Mesothelial cell of epicardium (in vitro differentiated cells): ENCODE measurements at places on chromosomes 5 and 9.

GRCh38 chr9:111928359-111928720, 31.7 kb downstream of the UGCG start:
- no peak for DNase-seq

DNA sequence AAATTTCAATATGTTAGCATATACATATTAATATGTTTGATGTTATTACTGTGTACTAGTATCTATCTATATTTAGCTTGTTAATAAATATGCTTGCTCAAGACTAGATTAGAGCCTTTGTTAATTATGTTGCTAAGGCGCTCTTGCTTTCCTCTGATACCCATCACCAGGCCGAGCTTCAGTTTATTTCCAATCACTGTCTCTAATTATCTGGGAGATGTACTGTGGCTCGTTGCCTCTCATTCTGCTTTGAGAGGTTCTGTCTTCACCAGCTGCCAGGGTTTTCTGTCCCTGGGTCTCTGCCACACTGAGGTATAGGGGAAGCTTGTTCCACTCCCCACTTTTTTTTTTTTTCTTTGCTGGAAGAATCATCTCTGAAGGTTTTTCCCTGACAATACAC, 21.0 kb upstream of the TAF11L2 start:
- no peak for DNase-seq

- DNase-seq = no peak
These were observed 82.2 kb upstream of the BRINP1 start for GRCh38 chr9:119451426-119451825.

DNA sequence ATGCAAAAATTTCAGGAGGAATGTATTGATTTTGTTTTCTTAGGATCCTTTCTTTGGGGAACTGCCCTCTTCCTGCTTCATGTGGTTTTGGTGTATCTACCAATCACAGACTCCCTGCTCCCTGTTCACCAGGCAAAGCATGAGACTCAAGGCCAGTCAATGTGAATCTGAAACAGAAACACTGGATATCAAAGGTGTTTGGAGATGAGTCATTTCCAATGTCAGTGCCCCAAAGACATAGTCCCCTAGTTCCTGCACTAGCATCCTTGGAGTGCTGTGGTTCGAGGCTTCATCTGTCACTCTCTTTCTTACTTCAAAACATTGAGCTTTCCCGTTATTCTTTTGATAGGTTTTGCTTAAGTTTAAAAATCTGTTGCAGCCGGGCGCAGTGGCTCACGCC, 8.1 kb downstream of the PPP3R2 start:
- no peak for DNase-seq

GRCh38 chr5:2112173-2113025, 229.7 kb upstream of the IRX4 start:
- no peak for DNase-seq

DNA sequence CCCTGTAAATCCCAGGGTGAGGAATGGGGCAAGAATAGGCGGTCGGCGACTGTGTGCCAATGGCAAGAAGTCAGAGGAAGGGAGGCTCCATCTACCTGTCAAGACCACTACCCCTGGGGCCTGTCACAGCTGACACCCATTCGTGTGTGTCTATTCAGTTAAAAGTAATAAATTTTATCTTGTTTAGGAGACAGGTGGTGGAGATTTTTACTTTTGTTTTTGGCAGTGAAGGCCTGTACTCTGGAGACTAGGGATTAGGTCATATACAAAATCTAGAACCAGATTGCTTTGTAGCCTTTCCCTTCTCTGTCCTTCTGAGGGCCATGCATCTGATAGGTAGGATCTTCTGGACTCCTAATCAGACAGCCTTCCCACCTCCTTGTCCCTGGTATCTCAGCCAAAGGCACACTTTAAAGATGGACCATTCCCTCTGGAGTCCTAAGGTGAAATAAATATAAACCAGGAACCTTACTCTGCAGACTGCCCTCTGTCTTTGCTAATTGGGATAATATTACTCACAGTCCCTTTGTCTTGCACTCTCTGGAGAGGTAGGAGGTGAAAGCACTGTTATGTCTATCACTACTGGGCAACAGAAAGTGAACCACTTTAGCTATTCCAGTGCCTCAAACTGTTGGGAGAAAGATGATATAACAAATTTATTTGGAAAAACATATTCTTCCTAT, 213.2 kb upstream of the ACTBL2 start:
- DNase-seq = no peak

DNA sequence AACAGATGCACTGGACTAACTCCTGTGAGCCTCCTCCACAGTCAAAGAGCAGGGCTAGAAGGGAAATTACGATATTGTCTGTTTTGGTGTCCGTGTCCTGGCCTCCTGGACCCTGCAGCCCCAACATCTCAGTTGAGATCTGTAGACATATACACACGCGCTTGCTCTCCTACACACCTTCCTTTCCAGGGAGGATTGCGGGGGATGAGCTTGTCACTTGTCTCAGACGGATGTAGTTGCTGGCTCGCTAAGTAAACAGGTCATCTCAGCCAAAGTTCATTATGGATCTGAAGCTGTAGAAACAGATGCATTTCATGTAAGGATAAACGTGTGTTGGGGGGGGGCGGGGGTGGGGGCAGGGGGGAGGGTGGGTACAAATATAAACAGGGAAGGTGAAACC, 549.3 kb downstream of the CCDC171 start:
- no peak for DNase-seq

- DNase-seq = no peak
These were observed 236.1 kb downstream of the PAPPA start for GRCh38 chr9:116389541-116390302.

- DNase-seq = no peak
These were observed 267.8 kb upstream of the NREP start for GRCh38 chr5:112024769-112025168.

- no peak for DNase-seq
These were observed 644 bp upstream of the CTNNAL1 start for GRCh38 chr9:109013679-109014607.

DNA sequence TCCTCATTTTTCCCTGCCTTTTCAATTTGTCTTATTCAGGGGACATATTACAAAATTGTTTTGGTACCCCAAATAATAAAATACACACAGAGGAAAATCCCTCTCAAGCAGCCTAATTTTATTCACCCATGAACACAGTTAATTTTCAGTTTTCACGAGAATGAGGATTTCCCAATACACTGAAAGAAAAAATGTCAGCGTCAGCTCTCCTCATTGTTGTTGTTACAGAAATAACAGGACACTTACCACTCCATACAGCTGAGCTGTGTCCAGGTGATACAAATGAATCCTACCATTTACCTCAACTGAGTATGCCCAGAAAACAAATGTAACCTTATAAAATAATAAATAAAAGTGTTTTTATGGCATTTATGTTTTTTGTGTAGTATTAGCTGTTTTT, 144.6 kb upstream of the PCA3 start:
- no peak for DNase-seq

GRCh38 chr9:101172616-101173015, 144.1 kb downstream of the PLPPR1 start:
- no peak for DNase-seq

- no peak for DNase-seq
These were observed 149.5 kb downstream of the FANCC start for GRCh38 chr9:95167998-95168397.
